Kidney epithelial cell (primary cell): ENCODE measurements at places on chromosomes 1 and 21.

GRCh38 chr21:26055010-26055409 is 115.6 kb downstream of the APP start:
- DNase-seq: no peak

DNA sequence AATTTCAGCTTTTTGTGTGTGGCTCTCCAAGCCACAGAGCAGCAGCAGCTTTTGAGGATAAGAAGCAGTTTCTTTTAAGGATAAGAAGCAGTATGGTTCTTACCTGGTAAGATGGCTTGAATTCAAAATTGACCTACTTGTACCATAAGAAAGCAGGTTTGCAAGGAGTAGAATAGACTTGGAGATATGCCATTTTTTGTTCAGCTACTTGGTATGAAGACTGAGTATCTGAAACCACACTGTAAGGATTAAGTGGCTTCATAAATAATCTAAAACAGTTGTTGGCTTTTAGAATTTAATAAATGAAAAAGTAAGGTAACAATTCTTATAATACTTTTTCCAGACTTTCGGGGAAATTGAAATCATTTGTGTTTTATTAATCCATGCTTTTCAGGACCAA is 74.2 kb downstream of the ATF6 start:
- DNase-seq: no peak

GRCh38 chr1:27622828-27623227 is 12.2 kb downstream of the FGR start:
- DNase-seq: no peak

GRCh38 chr1:40795811-40796586 is 12.4 kb downstream of the KCNQ4 start:
- no peak for DNase-seq

GRCh38 chr1:21539933-21540332 is 30.7 kb downstream of the ALPL start:
- no peak for DNase-seq

DNA sequence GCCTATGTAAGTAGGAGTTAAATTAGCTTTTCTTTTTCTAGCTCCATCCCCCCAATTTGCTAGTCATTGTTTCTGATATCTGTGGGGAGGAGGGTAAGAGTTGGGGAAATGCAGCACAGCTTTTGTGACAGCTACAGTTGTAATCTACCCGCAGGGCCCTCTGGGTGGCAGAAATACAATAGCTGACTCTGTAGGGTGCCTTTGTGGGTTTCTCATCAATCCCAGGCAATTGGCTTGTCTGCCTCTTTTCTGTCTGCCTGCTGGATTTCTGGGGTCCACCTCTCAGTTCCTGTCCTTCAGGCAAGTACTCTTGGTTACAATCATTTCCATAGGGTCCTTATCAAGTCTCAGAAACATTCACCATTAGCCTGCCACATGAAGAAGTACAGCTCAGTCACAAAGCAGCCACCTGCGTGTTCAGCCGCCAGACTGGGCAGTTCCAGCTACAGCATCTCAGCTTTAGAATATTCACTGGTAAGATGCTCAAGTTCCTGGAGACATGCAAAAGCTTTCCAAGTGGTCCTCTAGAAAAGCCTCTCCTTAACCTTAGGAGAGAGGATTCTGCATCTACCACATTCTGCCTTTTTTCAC is 19.2 kb upstream of the SLC44A5 start:
- DNase-seq: no peak

GRCh38 chr1:225981714-225982113 is 17.4 kb downstream of the SDE2 start:
- DNase-seq: no peak
